Chondrocyte (in vitro differentiated cells): ENCODE measurements at places on chromosomes 5 and 9.

DNA sequence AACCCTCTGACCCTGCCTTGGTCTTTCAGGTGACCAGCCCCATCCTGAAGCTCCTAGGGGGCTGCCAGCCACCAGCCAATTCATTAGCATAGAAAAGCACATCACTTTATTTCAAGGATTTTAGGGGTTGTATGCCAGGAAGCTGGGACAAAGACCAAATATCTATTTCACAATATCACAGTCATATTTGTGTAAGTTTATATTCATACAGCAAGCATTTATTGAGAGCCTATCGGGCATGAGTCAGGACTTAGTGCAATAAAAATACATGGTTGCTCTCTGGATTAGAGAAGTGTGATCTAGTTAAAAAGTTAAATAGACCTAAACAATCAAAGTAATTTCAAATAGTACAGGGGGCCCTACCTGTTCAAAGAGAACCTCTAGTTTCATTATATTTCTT lies 113.8 kb downstream of the ERCC6L2 start:
- no peak for DNase-seq

DNA sequence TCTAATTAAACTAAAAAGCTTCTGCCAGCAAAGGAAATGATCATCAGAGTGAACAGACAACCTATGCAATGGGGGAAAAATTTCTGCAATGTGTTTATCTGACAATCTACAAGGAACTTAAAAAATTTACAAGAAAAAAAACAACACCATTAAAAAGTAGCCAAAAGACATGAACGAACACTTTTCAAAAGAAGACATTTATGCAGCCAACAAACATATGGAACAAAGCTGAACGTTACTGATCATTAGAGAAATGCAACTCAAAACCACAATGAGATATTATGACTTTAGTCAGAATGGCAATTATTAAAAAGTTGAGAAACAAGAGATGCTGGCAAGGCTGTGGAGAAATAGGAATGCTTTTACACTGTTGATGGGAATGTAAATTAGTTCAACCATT lies 530.4 kb upstream of the DAB2 start:
- no peak for DNase-seq

DNA sequence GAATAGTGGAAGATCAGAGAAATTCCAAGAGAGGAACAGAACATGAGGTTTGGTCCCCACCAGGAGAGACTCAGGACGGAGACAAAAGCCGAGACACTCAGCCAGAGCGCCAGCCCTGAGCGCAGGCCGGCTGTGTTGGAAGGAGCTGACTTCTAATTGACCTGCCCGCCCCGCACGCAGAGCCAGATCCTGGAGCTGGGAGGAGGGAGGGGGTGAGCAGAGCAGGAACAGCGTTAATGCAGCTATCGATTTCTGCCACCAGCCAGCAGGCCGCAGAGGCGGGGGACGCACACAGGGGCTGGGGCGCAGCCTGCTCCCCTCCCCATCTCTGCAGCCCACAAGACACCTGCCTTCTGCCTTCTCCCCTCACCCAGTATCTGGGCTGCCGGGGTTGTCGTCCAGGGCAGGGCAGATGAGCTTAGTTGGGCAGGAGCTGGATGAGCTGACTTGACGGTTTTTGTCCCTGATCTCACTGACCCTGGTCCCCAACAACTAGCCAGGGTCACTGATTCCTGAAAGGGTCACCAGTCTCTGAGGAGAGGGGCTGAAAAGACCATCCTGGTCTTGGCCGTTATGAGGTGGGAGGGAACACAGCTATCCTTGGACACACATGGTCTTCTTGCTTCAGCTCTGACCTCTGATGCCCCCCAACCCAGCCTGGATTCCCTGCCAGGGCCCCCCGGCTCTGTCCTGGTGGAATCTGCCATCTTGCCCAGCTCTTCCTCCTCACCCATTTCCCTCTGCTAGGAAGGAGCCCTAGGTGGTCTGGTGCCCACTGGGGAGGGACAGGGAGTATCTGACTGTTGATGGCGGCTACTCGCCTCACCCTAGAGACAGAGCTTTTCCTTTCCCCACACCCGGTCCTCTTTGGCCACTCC lies 29.8 kb downstream of the CXXC5 start:
- DNase-seq: no peak

GRCh38 chr5:36418152-36418979 lies 116.7 kb upstream of the RANBP3L start:
- no peak for DNase-seq

- no peak for DNase-seq
Observed at GRCh38 chr9:109997682-109998081, 210.3 kb downstream of the C9orf152 start.

GRCh38 chr5:67038817-67039603 lies 157.6 kb downstream of the CD180 start:
- no peak for DNase-seq

GRCh38 chr5:74953937-74954720 lies 87.9 kb upstream of the FAM169A start:
- DNase-seq: no peak

GRCh38 chr9:68555437-68556150 lies 14.9 kb upstream of the TMEM252 start:
- no peak for DNase-seq

DNA sequence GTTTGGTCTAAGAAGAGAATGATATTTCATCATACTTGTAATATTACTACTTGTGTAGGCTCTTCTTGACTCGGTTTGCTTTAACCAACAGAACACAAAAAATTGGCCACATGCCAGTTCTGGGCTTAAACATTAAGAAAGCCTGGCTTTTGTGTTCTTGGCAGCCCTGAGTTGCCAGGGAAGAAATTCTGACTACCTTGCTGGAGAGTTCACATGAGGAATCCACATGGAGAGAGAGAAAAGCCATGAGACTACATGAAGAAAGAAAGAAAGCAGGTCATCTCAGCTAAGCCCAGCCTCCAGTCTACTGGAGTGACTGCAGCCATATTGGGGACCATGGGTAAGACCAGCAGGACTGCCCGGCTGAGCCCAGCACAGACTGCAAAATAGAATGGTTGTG lies 524.8 kb downstream of the RAB3C start:
- DNase-seq: no peak

- DNase-seq: no peak
Observed at GRCh38 chr9:2231829-2232228, 216.7 kb downstream of the SMARCA2 start.

GRCh38 chr5:61069150-61069549 lies 93.1 kb downstream of the SMIM15 start:
- no peak for DNase-seq

- no peak for DNase-seq
Observed at GRCh38 chr5:73901043-73901442, 275.0 kb downstream of the ARHGEF28 start.

- DNase-seq: peak; percentile 92
Observed at GRCh38 chr9:11618241-11618805, 1005.5 kb upstream of the PTPRD start.

GRCh38 chr5:21181609-21182125 lies 1193.7 kb upstream of the CDH18 start:
- no peak for DNase-seq

DNA sequence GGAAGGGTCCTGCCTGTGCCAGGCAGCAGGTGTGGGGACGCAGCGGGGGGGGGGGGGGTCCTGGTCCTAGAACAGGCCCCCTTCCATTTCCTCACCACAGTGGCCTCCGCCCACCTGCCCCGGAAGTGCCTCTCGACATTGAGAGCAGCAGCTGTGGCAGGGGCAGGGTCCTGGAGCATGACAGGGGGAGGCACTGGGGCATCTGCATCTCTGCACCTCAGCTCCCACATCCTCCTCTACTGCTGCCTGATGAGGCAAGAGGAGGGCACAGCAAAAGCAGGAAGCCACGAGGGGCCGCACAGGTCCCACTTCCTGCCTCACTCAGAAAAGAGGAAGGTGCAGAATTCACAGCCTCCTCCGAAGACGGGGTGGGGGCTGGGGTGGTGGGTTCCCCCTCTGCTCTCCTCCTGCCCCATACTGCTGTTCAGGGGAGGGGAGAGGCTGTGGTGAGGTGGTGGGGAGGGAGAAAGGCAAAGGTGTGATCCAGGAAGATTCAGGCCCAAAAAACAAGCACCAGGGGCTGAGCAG lies 14.8 kb downstream of the AKNA start:
- no peak for DNase-seq

DNA sequence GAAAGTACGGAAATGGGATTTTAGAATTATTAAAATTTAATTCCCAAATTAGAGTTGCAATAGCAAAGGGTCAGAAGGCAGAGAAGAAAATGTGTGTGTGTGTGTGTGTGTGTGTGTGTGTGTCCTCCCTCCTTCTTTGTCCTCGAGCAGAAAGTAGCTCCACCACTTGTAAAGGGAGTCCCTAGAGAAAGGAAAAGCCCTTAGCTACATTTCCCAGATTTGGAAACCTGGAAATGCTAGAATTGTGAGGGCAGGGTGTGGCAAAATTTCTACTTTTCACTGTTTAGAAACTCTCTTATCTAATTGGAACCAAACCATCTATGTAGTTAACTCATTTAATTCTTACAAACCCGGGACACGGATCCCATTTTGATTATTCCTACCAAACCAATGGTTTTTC lies 33.2 kb upstream of the LIFR start:
- DNase-seq: no peak

GRCh38 chr5:52283221-52283620 lies 504.5 kb upstream of the ITGA1 start:
- no peak for DNase-seq

DNA sequence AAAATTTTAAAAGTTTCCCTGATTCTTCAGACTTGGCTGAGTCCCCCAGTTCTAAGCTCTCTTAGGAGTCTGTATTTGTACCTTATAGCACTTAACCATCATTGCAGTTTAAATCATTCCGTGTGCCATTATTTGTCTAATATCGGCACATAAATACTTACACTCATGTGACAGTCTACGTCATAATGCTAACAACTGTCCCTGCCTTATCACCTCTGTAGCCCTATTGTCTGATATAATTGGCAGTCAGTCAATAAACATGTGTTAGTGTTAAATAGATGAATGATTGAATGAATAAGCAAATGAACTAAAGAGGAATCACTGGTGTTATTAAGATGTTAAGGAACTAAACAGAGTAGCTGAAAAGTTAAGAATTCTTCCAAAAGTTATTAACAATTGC lies 287.8 kb downstream of the EBF1 start:
- no peak for DNase-seq

DNA sequence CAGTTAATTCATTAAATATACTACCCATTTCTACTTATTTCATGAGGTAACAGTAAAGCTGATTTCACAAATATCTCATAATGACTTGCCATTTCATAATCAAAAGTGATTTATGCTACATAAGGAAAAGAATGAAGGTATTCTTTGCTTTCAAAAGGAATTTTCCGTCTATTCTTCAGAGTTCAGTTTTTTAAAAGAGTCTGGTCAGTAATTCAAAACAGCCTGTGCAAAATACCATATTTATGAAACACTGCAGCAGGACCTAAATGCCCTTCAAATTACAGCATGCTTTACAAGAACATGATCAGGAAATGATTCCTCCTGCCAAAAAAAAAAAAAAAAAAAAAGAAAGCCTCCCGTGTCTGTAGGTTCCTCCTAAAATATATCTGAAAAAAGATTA lies 154.7 kb downstream of the KIAA0825 start:
- DNase-seq: no peak

GRCh38 chr9:113608082-113608685 lies 144.7 kb downstream of the RGS3 start:
- no peak for DNase-seq
